Activated T-helper 1 cell treated with Interleukin-2 at 50 U/mL for 16 hours (primary cell): ENCODE measurements at places on chromosomes 7 and 10.

GRCh38 chr10:69224862-69225657, 4.9 kb downstream of the HKDC1 start:
- DNase-seq: no peak

GRCh38 chr10:8721650-8722049, 667.2 kb downstream of the GATA3 start:
- no peak for DNase-seq

GRCh38 chr7:107130487-107131220, 38.1 kb upstream of the HBP1 start:
- DNase-seq: no peak

GRCh38 chr7:24932815-24933214, 47.2 kb downstream of the OSBPL3 start:
- DNase-seq: no peak

GRCh38 chr10:24622781-24623301, 100.8 kb downstream of the ARHGAP21 start:
- no peak for DNase-seq

- no peak for DNase-seq
Measured at GRCh38 chr7:142851919-142852318, 3.0 kb upstream of the EPHB6 start.

- no peak for DNase-seq
Measured at GRCh38 chr7:143901332-143901667, 676 bp downstream of the TCAF1 start.
